ENCODE measurements at places on chromosomes 7 and 10.

DNA sequence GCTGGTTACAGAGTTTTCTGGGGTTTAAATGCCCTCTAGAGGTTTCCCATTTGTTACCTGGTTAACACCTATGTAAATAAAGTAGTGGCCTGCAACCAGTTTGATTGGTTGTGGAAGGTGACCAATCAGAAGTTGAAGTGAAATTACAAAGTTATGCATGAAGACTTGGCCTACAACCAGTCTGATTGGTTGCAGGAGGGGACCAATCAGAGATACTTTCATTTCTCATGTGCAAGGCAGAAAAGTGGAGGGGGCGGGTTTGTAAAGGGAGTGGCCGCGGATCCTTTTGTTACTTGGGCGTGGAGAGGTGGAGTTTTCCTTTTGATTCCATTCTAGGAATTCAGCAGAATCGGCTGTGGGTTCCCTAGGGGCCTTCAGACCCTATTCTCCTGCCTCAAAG is 80.8 kb downstream of the SEC23IP start:
- peak; percentile 59 for DNase-seq

- DNase-seq: no peak
Measured at GRCh38 chr7:127918130-127918529, 113.1 kb downstream of the LRRC4 start.

GRCh38 chr10:50993771-50994251 is 80.5 kb upstream of the PRKG1 start:
- no peak for DNase-seq

DNA sequence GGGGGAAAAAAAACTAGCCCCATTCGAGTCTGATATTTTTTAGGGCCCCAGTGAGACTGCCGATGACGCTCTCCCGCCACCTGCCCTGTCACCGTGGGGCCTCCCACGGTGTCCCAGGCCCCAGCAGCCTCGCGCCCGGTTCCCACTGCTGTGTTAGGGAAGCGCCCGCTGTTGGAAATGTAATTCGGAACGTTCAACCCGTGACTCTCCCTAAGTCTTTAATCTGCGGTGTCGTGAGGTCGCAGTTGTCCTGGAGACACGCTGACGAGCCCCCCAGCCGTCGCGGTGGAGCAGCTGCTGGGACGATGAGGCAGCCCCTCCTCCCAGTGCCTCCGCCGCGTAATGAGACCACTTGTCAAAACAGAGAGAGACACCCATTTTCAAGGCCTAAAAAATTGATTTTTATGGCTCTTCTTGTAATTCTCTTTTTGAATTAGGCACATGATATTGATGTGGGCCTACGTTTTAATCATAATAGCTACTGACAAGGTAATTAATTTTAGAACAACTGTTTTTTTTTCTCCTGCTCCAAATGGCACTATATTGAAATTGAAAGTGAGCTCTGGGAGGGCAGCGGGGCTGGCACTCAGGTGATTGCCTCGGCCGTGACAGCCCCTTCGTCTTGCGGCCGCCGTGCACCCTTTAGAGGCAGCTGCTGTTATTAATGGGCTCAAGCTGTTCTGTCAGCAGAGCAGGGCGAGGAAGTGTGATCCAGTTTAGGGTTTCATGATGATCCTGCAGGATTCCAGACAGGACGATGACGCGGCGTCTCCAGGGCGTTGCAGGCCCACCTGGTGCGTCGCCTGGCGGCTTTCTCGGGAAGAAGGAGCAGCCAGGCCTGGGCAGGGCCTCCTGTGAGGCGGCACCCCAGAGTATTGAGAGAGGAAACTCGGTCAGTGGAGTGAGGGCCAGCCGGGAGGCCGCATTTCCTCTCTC is 63.3 kb downstream of the NKX6-2 start:
- DNase-seq: no peak

- no peak for DNase-seq
Measured at GRCh38 chr10:11048707-11049278, 31.1 kb downstream of the CELF2 start.

DNA sequence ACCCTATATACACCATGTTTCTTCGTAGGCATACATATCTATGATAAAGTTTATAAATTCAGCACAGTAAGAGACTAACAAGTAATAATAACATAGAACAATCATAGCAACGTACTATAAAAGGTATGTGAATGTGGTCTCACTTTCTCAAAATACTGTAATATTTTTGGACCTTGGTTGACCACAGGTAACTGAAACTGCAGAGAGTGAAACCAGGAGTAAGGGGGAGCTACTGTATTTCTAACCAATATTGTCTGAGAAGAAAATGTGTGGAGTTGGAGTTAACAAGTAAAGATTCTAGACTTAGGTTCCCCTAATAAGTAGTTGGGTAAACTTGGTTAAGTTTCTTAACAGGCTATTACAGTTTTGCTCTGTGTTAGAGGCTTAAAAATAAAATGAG is 72.1 kb downstream of the GNAI1 start:
- DNase-seq: no peak

DNA sequence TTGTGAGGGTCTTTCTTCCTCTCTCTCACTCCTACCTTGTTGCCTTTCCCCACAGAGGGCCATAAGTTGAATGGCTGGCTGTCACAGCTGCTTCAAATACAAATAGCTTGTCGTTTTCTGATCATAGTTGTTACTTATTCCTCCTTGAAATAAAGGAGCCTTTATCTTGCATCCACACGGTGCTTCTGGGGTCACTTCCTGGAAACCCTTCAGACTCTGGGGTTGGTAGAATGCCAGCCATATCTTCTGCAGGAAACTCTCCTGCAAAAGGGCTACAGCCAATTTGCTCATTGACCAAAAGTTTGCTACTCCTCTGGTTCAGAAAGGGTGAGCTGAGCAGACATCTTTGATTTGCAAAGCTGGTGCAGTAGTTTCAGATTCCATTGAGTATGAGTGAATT is 70.4 kb downstream of the FAM185A start:
- DNase-seq: no peak

GRCh38 chr7:148732862-148733261 is 34.2 kb downstream of the CUL1 start:
- no peak for DNase-seq

DNA sequence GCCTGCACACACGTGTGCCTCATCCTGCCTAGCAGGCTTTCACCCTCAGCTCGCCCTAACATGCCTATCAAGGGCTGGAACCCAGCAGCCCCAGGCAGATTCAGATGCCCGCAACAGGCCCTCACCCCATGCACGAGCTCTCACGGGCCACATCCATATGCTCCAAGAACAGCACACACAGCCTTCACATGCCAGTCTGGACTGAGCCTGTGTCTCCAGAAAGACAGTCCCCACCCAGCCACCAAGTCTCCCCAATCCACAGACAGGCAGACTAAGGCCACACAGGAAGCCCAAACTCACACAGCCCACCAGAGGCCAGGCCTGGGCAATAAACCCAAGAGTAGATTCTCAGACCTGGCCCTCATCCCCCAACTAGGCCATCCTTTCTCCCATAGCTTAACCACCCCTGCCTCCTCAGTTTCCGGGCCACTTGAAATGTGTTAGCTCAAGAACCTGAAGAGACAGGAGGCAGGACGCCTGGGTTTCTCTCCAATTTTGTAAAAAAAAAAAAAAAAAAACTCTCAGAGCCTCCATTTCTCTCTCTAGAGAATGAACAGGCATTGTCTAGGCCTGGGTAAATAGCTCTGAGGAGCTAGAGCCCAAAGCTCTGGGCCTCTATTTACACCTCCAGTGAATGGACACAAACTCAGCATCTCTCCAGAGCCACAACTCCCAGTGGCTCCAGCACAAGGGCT is 6.8 kb downstream of the LDB1 start:
- DNase-seq: no peak

- DNase-seq: peak; percentile 84
Measured at GRCh38 chr10:11610826-11611247, 613 bp downstream of the USP6NL start.

DNA sequence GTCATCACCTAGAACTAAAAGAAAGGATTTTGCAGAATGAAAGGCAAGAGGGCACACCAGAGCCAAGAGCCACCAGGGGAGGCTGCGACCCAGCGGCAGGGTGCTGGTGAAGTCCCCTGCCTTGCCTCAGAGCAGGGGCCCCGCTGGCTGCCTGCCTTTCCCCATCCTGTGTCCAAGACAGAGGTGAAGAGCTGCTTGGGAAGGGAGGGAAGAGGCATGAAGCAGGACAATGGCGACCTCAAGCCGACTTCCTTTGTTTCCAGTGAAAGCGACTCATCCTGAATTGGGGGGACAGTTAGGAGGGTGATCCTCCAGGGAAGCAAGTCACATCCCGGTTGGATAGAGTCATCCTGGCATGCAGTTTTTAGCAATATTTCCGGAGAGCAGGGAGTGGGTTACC is 255.5 kb upstream of the YAE1 start:
- DNase-seq: no peak

All from Karpas-422 (cell line).